ENCODE measurements at places on chromosomes 3 and 15. TPM values are rescaled to one million over a fixed set of nuclear protein-coding genes. Genes with fewer than 3 reads are reported as not detected.

The NAALADL2 gene
- total RNA-seq, result 1.9 TPM

The GPR15 gene
- not detected for total RNA-seq

DNA sequence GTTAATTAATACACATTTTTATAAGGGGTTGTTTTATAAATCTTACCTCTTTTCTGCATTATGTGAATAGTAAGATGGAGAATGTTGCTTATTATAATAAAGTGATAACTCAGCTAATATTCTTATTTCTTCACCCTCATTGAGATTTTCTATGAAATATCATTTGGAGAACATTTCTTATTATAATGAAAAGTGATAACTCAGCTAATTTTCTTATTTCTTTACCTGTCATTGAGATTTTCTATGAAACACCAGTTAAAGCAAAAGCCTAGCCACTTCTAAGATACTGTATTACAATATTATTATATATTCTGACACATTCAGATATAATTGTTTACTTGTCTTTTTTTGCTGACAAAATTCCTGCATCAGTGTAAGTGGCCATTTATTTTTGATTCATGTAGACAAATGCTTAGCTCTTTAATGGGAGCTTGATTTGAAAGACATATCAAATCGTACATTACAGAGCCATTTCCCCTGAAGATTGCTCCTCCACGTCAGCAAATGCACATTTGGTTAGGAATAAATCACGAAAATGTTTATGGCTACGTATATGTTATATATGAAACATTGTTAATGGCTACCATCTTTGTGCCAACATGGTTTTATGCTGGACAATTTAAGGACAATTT, 427.5 kb downstream of the CHL1 start:
- no peak for DNase-seq
- no peaks in the 10 kb centered on the region for H3K36me3 ChIP-seq
- no peak overlapping the region for H3K27ac ChIP-seq
- H3K4me1 ChIP-seq, result no peaks in the 10 kb centered on the region
- H3K27me3 ChIP-seq, result no peaks in the 10 kb centered on the region

The DNAJC13 gene
- total RNA-seq, result 21.6 TPM

DNA sequence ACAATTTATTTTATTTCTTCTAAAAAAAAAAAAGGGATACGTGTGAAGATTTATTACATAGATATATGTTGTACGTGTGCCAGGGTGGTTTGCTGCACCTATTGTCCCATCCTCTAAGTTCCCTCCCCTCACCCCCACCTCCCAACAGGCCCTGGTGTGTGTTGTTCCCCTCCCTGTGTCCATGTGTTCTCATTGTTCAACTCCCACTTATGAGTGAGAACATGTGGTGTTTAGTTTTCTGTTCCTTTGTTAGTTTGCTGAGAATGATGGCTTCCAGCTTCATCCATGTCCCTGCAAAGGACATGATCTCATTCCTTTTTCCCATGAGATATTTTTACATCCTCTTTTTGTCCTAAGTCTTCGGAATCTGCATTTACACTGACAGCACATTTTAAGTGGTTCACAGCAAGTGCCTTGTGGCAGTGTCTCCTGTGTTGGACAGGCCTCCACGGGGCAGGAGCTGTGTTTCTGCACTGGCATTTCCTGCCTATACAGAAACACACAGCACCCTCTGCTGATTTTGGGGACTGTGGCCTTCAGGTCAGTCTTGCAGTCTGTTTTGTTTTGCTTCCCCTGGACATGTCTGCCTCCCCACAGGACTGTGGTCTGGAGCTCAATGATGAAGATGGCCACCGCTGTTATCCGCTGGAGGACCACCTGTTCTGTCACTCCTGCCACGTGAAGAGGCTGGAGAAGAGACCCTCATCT, 12.7 kb upstream of the SACM1L start:
- peak overlapping the region; percentile 66 for H3K27ac ChIP-seq
- H3K36me3 ChIP-seq, result peaks cover 59% of the 10 kb centered on the region
- DNase-seq, result no peak
- H3K4me1 ChIP-seq, result peaks cover 12% of the 10 kb centered on the region

DNA sequence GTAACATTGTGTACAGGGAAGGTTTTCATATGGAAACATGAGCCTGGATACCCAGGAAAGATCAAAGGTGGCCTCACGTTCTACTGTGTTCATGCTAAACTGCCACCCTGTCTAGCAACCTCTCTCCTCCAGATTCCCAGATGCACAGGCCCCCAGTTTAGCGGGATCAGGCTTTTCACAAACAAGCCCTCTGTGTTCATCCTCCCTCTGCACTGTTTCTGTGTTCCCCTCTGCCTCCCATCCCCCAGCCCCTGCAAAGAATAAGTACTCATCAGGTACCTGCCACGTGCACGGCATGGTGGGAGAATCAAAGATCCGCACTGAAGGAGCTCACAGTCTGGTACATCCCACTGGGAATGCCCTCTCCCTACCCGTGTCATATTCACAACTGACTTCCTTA, 46.1 kb downstream of the TMEM266 start:
- no peak overlapping the region for H3K4me3 ChIP-seq
- no peaks in the 10 kb centered on the region for H3K4me1 ChIP-seq
- no peaks in the 10 kb centered on the region for H3K36me3 ChIP-seq
- H3K27ac ChIP-seq, result no peak overlapping the region
- H3K27me3 ChIP-seq, result peaks cover 12% of the 10 kb centered on the region

The FANCI gene
- total RNA-seq, result 38.4 TPM

The IRAK2 gene
- total RNA-seq, result 4.7 TPM

GRCh38 chr15:41727143-41727542, 47.1 kb upstream of the MAPKBP1 start:
- H3K27ac ChIP-seq, result no peak overlapping the region
- no peak for DNase-seq
- no peak overlapping the region for H3K4me3 ChIP-seq
- H3K36me3 ChIP-seq, result peaks cover 2% of the 10 kb centered on the region
